ENCODE measurements at places on chromosomes 12 and 14.
A peak's percentile ranks its signal among the peaks of the same experiment; 100 is the strongest.

- DNase-seq = no peak
Measured at GRCh38 chr14:51419685-51420084, 179.6 kb downstream of the TMX1 start.

DNA sequence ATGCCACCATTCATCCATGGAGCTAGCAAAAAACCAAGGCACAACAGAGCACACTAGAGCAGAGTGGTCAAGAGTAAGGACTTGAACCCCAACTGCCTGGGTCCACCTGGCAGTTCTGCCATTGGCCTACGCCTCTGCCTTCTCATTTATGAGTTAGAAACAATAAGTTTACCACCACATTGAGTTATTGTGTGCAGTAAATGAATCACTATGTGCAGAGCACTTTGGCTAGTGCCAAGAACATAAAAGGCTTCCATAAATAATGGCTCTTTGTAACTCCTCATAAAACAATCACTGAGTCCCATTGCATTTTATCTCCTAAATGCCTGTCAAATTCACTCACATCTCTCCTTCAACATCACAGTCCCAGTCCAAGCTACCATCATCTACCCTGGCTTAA lies 86.3 kb downstream of the OTX2 start:
- DNase-seq = no peak

DNA sequence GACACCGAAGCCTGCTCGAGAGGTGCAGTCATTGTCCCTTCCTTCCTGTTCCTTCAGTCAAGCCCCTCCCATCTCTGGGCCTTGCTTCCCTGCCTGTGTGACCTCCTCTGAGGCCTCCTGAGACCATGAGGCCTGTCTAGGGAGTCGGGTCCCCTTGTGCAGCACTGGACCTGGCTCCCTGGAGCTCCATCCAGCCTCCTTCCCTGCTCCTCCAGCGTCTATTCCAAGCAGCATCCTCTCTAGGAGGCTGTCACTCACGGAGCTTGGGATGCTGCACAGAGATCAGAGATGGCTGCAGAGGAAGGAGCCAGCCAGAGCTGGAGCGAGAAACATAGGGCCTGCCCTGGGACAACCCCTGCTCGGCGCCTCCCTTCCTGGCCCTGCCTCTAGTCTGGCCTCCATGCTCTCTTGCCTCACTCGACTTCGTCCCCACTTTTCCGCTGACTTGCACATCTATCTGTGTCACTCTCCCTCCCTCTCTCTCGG lies 142.7 kb downstream of the BCL11B start:
- DNase-seq = no peak

- DNase-seq = no peak
Measured at GRCh38 chr12:43238281-43238680, 313.7 kb downstream of the ADAMTS20 start.

DNA sequence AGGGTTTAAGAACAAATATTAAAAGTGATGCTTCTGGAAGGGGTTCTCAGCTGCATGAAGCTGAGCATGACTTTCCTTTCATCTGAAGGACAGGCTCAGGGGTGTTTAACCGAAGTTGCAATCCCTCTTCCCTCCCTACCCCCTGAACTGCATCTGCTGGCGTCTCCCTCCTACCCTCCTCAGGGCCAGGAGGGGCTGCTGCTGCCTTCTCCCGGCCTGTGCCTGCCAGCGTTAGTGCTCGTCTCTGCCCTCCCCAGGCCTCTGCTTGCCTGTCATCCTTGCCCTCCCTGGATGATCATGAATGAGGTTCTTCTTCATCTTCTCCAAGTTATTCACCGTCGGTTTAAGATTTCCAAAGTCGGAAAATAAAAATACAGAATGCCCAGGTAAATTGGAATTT lies 12.2 kb downstream of the SMOC1 start:
- no peak for DNase-seq

DNA sequence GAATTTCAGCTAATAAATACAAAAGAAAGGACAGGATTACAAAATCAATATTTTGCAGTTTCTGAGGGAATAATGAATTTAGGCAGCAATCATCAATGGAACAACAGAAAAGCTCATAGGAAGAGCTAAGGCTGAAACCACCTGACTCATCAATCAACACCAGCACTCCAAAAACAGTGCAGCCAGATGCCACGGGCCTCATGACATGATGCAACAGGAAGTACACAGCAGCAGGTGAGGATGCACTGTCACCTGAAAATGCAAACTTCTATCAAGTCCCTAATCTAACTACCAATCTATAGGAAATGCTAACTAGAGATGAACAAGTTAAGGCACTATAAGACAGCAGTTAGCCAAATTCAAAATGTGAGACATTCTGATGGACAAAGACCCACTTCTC lies 21.7 kb downstream of the GNS start:
- no peak for DNase-seq

DNA sequence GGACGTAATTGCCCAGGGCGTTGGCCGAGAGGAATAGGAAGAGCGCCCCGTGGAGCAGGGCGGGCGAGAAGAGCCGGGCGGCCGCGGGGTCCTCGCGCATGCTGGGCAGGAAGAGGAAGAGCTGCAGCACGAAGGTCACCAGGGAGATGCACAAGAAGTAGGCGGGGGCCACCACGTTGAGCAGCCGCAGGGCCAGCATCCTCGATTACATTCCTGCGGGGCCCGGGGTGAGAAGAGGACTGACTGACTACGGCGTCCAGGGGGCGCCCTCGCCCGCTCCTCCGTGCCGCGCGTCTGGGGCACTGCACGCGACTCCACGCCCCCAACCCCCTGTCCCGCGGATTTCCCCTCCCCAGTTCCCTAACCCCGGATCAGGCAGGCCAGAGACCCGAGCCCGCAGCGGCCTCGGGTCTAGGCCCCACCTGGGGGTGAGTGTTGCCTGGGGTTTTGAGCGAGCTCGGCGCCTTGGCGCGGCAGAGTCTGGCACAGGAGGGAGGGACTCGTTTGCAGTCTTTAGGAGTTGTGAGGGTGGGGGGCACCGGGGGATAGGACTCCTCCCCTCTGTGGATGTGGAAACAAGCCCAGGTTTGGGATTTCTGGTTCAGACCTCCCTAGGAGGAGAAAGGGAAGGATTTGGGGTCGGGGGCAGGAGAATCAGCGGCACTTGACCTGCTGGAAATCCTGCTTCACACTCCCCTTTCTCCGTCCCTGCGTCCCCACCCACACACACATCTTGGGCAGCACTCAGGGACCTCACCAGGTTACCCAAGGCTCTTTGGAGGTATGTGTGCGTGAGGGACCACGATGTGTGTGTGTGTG lies 1.8 kb downstream of the ZDHHC22 start:
- peak; percentile 65 for DNase-seq

DNA sequence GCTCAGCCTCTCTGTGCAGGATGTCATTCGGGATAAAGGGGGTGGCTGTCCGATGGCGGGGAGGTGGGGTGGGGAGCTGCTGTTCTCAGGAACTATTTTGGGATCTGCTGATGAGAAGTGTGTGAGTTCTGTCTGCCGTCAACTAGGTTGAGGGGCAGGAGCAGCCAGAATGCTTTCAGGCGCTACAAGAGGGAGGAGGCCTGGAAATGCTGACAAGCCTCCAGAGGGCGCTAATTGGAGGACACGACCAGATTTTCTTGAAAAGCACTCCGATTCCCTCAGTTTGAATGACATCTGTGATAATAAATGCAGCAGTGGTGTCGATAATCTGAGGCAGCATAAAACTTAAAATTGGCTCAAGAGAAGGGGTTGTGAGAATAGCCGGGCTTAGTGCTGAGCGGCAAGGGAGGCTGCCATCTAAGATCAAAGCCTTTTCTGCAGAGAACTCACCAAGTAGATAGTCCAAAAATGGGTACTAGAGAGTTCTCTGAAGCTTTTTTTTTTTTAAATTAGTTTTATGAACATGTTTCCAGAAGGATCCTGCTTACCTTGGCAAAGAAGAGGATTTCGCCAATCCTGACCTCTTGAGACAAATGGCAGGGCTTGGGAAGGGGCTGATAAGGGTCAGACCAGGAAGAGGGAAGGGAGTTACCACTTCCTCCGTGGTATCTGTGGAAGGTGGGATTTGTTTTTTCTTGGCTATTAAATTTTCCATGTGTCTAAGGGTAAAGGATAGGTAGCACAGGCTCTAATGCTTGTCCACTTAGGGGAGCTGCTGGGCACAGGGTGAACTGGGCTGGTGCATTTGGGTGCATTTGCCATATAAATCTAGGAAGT lies 94.4 kb downstream of the CRACR2A start:
- no peak for DNase-seq

DNA sequence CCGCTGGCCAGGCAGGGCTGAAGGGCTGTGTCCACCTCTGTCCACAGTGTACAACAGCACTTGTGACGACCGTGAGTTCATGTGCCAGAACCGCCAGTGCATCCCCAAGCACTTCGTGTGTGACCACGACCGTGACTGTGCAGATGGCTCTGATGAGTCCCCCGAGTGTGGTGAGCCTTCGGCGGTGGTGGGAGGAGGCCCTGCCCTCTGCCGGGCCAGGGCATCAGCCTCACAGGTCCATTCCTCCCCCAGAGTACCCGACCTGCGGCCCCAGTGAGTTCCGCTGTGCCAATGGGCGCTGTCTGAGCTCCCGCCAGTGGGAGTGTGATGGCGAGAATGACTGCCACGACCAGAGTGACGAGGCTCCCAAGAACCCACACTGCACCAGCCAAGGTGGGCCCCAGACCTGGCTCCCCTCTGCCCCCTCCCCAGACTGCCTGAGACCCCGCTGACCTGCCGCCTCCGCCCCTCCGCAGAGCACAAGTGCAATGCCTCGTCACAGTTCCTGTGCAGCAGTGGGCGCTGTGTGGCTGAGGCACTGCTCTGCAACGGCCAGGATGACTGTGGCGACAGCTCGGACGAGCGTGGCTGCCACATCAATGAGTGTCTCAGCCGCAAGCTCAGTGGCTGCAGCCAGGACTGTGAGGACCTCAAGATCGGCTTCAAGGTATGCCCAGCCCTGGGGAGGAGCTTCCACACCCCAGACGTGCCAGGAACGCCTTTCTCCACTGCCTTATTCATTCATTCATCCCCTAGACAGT lies 20.8 kb upstream of the NXPH4 start:
- DNase-seq = no peak

DNA sequence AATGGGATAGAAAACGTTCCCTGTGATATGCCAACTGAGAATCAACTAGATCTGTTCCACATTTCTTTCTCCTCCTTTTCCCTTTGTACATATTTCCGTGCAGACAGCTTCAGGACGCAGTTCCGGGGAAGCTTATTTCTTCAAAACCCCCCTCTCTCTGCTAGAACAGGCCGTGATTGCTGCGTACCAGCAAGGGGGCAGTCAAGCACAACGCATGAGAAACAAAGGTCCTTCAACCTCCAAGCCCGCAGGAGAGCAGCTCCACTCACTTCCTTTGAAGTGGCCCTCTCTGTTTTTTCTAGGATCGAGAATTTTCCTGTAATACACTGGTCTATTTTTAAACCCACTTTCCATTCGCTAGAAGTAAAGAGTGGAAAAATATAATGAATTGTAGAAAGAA lies 80.8 kb downstream of the ZNF664 start:
- peak; percentile 49 for DNase-seq

GRCh38 chr14:72524295-72524629 lies 369.6 kb downstream of the DPF3 start:
- DNase-seq = no peak

DNA sequence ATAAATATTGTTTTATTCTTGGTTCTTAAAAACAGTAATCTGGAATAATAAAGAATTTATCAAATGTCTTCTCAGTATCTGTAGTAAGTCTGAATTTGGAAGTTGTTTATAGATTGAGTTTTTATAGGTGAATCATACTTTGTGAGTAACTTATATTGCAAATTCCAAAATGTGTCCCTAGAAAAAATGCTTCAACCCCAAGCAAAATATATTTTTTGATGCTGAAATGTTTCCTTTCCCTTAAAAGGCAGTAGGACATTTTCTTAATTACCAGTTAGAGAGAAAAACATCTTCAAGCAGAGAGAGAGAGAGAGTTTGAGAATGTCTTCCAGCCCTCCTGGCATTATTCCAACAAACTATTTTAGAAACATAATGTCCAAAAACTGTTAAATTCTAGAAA lies 37.9 kb downstream of the PELI2 start:
- no peak for DNase-seq

- DNase-seq = no peak
Measured at GRCh38 chr12:82034769-82035168, 275.6 kb upstream of the PPFIA2 start.

- DNase-seq = no peak
Measured at GRCh38 chr12:91098941-91099340, 12.4 kb downstream of the LUM start.

GRCh38 chr14:56137453-56137807 lies 19.2 kb downstream of the PELI2 start:
- no peak for DNase-seq

DNA sequence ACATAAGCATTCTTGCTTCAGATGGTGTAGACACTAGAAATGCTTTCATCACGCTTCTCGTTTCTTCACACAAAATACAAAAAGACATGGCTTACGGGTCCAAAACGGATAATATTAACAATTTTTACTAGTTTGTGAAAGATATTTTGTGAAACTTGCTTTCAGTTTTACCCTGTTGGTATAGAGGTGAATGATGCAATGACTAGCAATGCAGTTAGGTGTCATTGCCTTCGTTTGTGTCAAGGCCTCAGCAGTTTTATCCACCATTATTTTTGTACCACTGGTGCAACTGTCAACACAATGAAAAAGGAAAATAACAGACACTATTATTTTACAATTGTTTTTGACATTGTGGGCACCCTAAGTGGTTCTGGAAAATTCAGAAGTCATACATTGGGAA lies 323.0 kb downstream of the FLRT2 start:
- no peak for DNase-seq

DNA sequence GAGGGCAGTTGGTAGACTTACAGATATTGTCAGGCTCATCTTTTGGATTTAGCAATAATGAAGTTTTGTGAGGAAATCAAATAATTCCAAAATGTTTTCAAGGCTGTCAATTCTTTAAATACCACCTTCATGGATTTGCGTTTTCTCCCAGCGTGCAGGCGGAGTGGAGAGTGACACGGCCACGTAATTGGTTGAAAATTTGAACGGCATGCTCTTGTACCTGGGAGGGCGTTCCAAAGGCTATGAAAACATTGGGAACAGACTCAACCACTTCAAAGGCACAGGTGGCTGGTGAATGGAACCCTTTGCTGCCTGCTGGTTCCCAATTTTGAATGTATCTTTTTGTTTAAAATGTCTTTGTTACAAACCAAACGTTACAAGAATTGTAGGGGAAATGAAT lies 12.4 kb downstream of the SMIM41 start:
- peak; percentile 70 for DNase-seq

GRCh38 chr12:106892075-106892474 lies 63.6 kb upstream of the TMEM263 start:
- no peak for DNase-seq

- no peak for DNase-seq
Measured at GRCh38 chr12:509500-509899, 49.8 kb downstream of the B4GALNT3 start.

DNA sequence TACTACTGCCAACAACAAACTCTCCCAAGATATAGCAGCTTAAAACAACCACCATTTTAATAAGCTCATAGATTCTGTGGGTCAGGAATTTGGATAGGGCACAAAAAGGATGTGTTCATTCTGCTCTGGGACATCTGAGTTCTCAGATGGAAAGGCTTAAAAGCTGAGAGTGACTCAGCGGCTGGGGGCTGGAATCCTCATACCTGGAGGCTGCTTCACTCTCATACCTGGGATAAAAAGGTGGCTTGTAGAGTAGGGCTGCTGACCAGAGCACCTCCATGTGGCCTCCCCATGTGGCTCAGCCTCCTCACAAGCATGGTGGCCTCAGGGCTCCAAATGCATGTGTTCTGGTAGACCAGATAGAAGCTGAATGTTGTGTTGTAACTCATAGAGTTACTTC lies 20.2 kb upstream of the PELI2 start:
- DNase-seq = no peak

GRCh38 chr14:87331991-87332390 lies 661.0 kb downstream of the GALC start:
- DNase-seq = no peak
